ENCODE measurements at places on chromosomes 3 and 15.

- no peak for DNase-seq
- no peaks in the 10 kb centered on the region for H3K4me1 ChIP-seq
- H3K27me3 ChIP-seq, result peaks cover 2% of the 10 kb centered on the region
- no peak overlapping the region for H3K4me3 ChIP-seq
- H3K27ac ChIP-seq, result no peak overlapping the region
- no peaks in the 10 kb centered on the region for H3K36me3 ChIP-seq
Measured at GRCh38 chr15:61115241-61115640, 113.9 kb downstream of the RORA start.

DNA sequence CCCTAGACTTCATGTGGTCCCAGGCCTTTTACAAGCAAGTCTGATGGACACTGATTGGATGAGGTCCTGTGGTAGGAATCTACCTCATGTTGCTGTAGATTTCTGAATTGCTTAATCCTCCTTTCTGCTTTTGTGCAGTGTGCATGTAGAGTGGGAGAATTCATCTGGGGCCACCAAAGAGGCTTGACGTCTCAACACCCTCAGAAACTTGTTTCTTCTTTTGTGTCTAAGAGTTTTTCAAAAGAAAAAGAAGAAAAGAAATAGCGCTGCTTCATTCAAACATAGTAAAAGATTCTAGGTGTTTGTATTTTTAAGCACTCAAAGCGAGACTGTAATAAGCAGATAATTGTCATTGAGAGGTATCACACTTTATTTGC, 46.2 kb downstream of the NR1D2 start:
- no peaks in the 10 kb centered on the region for H3K36me3 ChIP-seq
- H3K4me3 ChIP-seq, result no peak overlapping the region
- H3K27ac ChIP-seq, result no peak overlapping the region
- H3K4me1 ChIP-seq, result peaks cover 17% of the 10 kb centered on the region
- no peak for DNase-seq

DNA sequence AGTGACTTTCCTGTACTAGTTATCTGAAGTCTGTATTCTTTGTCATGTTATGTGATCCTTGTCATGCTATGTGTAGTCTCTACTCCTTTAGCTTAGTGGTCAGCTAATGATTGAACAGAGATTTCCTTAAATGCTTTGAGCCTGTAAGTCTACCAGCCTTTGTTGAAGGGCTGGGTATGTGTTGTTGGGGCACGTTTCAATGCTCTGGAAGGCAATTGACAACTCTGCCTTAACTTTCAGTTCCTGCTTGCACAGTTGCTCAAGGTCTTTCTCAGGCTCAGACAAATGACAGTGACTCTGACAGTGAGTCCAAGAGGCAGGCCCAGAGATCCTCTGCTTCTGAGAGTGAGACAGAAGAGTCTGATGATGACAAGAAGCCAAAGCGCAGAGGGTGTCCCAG, 89.3 kb downstream of the CHD2 start:
- no peaks in the 10 kb centered on the region for H3K27me3 ChIP-seq
- peaks cover 93% of the 10 kb centered on the region for H3K36me3 ChIP-seq
- no peak overlapping the region for H3K4me3 ChIP-seq
- H3K4me1 ChIP-seq, result no peaks in the 10 kb centered on the region
- DNase-seq, result no peak

- peaks cover 8% of the 10 kb centered on the region for H3K4me1 ChIP-seq
- DNase-seq, result no peak
- no peak overlapping the region for H3K27ac ChIP-seq
Measured at GRCh38 chr3:169865176-169865767, 4.5 kb downstream of the LRRC31 start.

DNA sequence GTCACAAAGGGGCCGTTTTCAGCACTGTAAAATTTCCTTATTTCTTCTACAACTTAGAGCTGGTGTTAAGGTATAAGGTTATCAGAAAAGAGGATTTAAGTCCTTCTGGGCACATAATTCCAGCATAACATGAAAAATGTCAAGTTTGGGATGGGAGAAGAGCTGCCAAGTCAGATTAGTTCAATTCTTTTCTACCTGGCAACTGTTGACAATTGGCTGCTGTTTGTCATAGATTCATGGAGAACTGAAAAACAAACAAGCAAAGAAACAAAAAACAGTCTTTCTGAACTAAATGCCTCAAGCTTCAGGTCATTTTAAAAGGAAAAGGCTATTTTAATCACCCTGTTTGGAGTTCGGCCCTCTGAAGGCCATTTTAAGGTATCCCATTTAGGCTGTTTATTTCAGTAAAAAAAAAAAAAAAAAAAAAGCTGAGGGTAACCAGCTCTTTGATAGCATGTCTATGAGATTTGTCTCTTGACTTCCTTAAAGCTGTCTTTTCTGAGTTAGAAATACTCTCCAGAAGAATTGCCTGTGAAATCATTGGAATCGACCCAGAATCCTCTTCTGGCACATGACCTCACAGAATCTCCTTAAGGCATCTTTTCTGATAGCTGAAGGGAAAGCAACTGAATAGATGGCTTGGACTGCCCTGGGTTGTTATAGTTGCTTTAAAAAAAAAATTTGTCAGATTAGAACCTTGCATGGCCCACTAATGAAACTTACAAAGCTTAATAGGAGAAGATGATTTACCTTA, 173.3 kb downstream of the SEMA6D start:
- H3K27me3 ChIP-seq, result no peaks in the 10 kb centered on the region
- H3K4me3 ChIP-seq, result no peak overlapping the region
- DNase-seq, result no peak
- no peaks in the 10 kb centered on the region for H3K36me3 ChIP-seq
- H3K4me1 ChIP-seq, result no peaks in the 10 kb centered on the region

DNA sequence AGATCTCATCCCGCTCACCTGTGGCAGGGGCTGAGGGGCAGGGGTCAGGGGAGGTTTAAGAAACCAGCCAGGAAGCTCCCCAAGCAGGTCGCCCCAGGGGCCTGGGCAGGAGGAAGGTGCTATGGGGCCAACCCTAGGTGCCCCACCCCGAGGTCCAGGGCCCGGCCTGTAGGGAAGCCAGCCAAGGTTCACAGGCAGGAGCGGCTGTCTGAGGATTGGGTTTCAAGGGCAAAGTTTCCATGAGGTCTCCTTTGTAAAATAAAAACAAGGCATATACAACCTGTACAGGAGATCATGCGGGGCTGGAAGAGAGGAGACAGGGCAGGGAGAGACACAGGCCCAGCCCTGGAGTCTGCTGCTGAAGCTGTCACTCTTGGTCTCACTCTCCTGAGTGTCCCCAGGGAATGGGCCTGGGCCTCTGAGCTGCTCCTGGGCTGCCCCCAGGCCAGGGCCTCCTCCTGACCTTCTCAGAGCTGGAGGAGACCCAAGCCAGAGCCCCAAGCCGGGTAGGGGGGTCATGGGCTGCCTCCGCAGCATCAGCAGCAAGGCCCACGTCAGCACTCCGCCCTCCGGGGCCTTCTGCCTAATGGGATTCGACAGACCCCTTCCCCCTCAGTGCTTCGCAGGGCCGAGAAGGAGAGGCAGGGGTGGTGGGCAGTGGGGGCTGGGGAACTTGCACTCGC, 5.5 kb downstream of the CPLX3 start:
- H3K4me1 ChIP-seq, result no peaks in the 10 kb centered on the region
- no peak for DNase-seq
- H3K36me3 ChIP-seq, result peaks cover 10% of the 10 kb centered on the region
- no peaks in the 10 kb centered on the region for H3K27me3 ChIP-seq
- H3K27ac ChIP-seq, result no peak overlapping the region
- H3K4me3 ChIP-seq, result no peak overlapping the region

DNA sequence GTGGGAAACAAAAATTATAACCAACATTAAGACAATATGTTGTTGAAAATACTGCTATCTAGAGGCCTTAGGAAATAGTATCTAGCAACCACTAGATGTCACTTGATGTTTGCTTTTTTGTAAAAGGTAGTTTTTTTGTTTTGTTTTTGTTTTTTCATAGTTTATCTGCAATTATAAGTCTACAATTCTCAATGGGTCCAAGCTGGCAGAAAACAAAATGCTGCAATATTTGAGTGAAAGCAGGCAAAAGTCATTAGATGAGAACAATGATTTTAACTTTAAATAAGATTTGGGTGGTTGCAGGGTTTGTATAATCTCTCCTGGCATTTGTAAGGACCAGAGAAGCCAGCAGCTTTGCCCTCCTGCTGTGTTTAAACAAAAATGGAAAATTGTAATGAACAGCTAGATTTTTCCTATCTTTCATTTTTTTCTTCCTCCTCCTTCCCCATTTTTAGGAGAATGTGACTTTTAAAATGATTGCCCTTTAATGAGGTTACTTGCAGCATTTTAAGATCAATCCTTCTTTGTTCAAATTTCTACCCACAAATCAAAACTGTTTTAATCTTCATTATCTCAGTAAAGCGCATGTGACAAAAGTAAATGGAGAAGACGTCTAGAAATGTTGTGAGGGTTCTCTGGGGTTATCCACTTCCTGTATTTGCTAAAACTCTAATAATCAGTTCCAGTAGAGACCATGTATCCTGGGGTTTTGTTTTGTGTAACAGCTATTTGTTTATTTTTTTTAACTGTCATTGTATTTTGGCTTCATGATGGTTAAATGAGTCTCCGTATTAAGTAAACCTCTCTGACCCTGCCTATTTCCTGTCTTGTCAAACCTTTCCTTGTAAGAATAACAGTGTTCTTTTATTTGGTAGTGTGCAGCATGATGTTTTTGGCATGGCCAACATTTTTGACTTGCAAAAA, 27.3 kb downstream of the DUT start:
- no peaks in the 10 kb centered on the region for H3K27me3 ChIP-seq
- H3K4me3 ChIP-seq, result no peak overlapping the region
- DNase-seq, result no peak
- no peaks in the 10 kb centered on the region for H3K36me3 ChIP-seq

DNA sequence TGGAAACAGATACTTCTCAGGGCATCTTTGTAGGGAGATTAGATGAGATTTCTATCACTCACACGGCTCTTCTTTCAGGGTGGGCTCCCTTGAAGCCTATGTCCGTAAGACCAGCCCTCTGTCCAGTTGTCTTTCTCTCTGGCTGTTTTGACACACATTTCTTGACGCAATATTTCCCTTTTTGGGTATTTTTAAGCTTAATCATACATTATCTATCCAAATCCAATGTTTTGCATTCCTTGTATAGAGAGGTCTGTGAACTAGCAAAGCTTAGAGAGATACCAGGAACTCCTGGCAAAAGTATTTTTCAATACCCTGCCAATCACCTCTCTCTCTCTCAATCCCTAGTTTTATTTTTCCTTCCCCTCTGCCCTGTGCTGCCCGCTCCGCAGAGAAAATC, 79.3 kb downstream of the EOMES start:
- H3K36me3 ChIP-seq, result no peaks in the 10 kb centered on the region
- H3K27me3 ChIP-seq, result no peaks in the 10 kb centered on the region
- H3K27ac ChIP-seq, result no peak overlapping the region

DNA sequence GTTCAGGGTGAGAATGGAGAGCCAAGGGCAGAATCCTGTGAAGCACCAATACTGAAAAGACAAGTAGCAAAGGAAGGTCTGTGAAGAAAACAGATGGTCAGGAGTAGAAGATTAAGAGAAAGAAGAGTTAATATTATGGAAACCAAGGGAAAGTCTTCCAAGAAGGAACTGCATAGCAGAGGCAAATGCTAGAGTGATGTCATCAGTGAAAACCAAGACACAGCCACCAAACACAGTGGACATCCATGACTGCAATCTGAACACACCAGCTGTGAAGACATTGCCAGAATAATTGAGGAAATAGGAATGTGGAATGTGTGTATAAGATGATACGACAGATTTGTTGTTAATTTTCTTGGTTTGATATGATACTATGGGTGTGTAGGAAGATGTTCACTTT, 26.8 kb upstream of the ZBTB38 start:
- no peak for DNase-seq
- H3K4me3 ChIP-seq, result no peak overlapping the region
- H3K36me3 ChIP-seq, result no peaks in the 10 kb centered on the region
- H3K27me3 ChIP-seq, result no peaks in the 10 kb centered on the region
- no peak overlapping the region for H3K27ac ChIP-seq

DNA sequence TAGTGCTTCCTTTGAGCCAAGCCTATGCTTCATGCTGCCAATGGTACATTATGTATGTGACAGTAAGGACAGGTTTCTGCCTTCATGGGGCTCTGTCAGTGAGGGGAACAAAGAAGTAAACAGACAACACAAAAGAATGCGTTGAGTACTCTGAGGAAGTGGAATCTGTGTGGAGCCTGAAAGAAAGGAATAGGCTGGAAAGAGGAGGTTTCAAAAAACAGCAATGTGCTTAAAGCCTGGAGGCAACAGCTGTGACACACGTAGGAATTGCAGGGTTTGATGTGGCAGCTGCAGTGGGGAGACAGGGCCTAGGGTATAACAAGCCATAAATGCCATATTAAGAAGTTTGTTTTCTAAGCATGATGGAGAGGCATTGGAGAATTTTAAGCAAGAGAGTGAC, 316.7 kb downstream of the CLSTN2 start:
- H3K4me3 ChIP-seq, result no peak overlapping the region
- no peak for DNase-seq
- H3K27ac ChIP-seq, result no peak overlapping the region
- H3K27me3 ChIP-seq, result no peaks in the 10 kb centered on the region
- no peaks in the 10 kb centered on the region for H3K4me1 ChIP-seq
- H3K36me3 ChIP-seq, result no peaks in the 10 kb centered on the region

- no peaks in the 10 kb centered on the region for H3K4me1 ChIP-seq
- H3K36me3 ChIP-seq, result no peaks in the 10 kb centered on the region
- no peak overlapping the region for H3K27ac ChIP-seq
- H3K4me3 ChIP-seq, result no peak overlapping the region
- no peak for DNase-seq
Measured at GRCh38 chr3:99434190-99434589, 204.2 kb upstream of the COL8A1 start.

DNA sequence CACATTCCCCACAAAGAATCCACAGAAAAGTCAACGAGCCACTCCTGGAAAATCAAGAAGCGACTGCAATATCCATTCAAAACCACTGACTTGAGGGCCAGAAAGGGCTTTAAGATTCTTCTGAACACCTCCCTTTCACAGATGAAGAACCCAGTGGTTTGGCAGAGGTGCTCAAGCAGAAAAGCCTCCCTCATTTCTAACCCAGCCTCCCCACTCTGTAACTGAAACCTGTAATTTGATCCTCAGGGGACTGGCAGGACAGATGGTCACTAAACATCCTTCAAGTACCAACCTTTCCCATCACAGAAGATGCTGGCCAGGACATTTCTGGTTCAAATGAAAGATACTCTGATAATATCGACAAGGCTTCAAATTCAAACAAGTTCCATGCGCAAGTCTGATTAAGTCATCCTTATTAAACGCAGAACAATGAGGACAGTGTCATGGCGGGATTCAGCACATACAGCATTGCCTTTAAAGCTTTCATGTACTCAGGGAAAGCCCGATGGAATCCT, 5.5 kb downstream of the SEMA5B start:
- DNase-seq, result no peak
- H3K4me1 ChIP-seq, result no peaks in the 10 kb centered on the region

DNA sequence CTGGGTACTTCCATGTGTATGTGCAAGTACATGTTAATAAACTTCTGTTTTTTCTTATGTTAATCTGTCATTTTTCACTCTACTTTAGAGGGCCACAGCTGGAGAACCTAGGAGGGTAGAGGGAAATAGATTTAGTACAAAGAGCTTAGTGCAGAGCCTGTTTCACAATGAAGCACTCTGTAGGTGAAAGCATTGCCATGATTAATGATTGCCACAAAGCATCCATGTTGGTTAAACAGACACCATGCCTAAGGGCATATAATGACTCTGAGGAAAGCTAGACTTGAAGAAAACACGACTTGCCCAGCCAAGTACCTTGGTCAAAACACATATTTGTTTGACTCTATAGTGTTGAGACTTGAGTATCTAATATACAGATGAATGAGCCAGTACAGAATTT, 338.4 kb downstream of the FHIT start:
- H3K36me3 ChIP-seq, result no peaks in the 10 kb centered on the region
- no peak for DNase-seq
- no peaks in the 10 kb centered on the region for H3K4me1 ChIP-seq
